ENCODE measurements at places on chromosomes 6 and 20.

DNA sequence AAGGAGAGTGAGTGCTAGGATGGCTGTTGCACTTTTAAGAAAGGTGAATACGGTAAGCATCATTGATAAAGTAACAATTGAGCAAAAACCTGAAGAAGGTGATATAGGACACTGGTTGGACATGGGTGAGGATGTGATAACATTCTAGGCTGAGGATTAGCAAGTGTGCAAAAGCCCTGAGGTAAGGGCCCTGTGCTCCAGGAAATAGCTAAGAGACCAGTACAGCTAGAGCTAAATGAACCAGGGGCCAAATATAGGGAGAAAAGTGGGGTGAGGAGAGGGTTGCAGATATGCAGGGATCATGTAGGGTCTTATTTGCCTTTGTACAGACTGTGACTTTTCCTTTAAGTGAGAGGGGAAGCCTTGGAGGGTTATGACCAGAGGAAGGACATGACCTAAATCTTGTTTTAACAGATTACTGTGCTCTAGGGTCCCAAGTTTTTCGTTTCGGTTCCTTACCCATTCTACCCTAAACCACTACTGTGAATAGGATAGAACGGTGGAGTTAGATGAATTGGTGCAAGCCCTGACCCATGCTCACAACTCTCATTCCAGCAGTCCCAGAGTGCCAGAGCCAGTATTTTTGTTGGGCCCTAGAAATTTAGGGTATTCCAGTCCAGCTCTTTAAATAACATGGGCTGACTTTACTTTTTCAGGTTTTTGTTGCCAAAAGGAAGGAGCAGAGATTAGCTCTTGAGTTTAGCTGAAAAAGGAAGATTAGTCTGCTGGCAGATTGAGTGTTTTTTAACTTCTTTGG lies 10.7 kb downstream of the MAPK14 start:
- no peak for DNase-seq

- no peak for DNase-seq
These were observed at the start of gene LINC00237 for GRCh38 chr20:21106171-21107017. TSS of gene LINC00237 (minus strand) at chr20:21106358.

- DNase-seq = no peak
These were observed 78.8 kb downstream of the TAF4 start for GRCh38 chr20:61986762-61987321.

DNA sequence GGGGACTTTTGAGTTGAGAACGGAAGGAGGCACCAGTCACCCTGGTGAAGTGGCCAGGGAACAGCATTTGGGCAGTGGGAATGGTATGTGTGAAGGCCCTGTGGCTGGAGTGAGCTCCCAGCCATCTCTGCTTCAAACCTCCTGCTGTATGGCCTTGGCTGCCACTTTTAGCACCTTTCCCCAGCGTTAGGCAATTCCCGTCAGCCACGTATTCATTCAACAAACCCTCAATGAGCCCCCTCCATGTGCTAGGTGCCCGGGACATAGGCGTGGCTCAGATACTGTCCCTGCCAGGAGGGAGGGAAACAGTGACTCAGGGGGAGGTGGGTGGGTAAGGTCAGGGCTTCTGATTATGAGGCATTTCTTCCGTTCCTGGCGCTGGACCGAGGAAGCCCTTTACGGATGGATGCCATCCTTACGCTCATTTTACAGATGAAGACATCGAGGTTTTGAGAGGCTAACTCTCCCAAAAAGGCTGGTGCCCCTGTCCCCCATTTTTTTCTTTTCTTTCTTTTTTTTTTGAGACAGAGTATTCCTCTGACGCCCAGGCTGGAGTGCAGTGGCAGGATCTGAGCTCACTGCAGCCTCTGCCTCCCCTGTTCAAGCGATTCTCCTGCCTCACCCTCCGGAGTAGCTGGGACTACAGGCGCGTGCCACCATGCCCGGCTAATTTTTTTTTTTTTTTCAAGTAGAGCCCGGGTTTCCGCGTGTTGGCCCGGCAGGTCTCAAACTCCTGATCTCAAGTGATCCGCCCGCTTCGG lies 37.5 kb downstream of the SRC start:
- no peak for DNase-seq

DNA sequence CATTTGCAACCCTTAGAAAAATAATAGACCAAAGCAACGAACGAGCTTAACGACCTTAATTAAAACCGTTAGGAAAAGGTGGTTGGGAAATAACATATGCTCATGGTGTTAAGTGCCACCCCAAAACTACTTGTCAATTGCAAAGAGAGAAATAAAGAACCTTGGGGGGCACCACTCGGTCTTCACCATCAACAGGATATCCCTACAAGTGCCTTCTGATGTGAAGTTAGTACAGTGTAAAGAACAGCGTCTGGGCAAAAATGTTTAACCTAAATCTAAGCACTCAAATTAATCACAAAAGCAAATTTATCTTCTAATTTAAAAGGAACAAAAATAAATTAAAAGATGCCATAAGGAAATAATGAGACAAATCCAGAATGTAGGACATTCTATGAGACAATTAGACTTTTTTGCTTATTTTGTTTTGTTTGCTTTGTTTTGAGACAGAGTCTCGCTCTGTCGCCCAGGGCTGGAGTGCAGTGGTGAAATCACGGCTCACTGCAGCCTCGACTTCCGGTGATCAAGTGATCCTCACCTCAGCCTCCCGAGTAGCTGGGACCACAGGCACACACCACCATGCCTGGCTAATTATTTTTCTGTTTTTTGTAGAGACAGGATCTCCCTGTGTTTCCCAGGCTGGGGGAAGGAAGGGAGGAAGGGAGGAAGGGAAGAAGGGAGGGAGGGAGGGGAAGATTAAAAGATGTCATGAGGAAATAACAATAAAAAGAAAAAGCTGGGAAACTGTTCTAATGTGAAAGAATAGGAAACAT lies 41.3 kb upstream of the BTN3A2 start:
- no peak for DNase-seq

- DNase-seq = no peak
These were observed 32.8 kb downstream of the TBC1D7 start for GRCh38 chr6:13295576-13295975.

DNA sequence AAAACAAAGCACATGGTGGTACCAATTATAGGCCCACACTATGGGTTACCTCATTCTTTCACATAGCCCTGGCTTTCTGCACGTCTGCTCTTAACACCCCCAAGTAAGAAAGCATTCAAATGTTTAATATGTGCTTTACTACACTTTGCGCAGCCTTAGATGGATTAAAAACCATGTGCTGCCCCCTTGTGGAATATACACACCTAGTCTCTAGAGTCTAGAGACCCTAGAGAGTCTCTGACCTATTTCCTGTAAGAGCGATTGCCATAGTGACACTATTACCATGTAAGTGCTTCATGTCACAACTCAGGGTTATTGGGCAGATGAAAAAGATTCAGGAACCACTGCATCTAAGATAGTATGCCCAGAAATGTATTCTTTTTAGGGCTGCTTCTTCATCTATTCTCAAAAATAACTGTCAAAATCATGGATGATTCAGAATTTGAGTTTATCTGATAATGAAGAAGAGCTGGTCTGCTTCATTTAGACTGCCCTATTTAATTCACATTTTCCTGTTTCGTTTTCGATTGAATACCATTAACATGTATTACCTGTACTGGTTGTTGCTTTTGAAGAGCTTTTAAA lies 186.3 kb downstream of the ADGB start:
- peak; percentile 59 for DNase-seq

GRCh38 chr6:103982574-103982973 lies 877.1 kb downstream of the HACE1 start:
- no peak for DNase-seq

- DNase-seq = no peak
These were observed 126.8 kb upstream of the TMEM170B start for GRCh38 chr6:11410539-11411307.

GRCh38 chr6:109230453-109230852 lies 135.1 kb downstream of the CEP57L1 start:
- no peak for DNase-seq

DNA sequence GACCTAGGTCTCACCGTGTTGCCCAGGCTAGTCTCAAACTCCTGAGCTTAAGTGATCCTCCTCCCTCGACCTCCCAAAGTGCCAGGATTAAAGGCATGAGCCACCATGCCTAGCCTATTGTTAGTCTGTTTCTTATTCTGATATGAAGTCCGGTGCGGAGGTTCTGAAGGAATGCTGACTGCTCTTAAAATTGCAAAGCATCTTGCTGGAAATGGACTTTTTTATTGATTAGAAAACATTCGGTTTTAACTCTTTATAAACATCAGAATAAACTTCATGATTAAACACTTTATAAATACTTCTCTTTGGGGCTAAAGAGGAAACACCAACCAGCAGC lies 3.2 kb downstream of the TNFAIP3 start:
- DNase-seq = no peak

- no peak for DNase-seq
These were observed 38.4 kb upstream of the OCSTAMP start for GRCh38 chr20:46588532-46589511.

DNA sequence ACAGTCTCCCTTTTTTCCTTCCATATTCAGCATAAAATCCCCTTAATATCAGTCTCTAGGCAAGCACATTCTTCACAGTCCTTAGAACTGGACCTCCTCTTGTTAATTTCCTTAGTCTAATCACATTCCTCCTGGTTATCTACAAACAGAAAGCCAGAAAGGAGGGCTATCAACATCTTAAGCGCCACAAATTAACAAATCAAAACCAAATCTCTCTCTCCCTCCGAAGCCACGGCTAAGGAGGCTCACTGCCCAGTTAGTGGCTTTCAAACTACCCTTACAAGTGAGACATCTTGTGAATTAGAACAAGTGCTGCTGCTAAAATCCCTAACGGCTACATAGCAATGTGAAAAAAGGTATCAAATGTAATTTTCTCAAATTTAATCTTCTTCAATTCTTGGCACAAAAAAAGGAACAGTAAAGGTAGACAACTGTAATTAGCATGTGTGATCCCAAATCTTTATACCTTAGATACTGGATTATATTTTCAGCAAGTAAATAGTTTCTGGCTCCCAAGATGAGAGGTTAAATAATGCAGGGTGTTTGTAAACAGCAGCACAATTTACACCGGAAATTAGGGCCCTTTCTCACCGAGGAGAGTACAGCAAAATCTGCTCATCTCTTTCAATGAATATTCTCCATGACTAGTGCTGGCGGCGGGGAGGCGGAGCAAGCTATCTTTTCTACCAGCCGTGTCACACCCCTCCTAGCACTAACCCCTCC lies 1.4 kb upstream of the TRIM39 start:
- peak; percentile 1 for DNase-seq

- no peak for DNase-seq
These were observed 55.4 kb downstream of the MRPL14 start for GRCh38 chr6:44071670-44072451.

GRCh38 chr20:4894981-4895381 lies 106.3 kb downstream of the SLC23A2 start:
- no peak for DNase-seq

DNA sequence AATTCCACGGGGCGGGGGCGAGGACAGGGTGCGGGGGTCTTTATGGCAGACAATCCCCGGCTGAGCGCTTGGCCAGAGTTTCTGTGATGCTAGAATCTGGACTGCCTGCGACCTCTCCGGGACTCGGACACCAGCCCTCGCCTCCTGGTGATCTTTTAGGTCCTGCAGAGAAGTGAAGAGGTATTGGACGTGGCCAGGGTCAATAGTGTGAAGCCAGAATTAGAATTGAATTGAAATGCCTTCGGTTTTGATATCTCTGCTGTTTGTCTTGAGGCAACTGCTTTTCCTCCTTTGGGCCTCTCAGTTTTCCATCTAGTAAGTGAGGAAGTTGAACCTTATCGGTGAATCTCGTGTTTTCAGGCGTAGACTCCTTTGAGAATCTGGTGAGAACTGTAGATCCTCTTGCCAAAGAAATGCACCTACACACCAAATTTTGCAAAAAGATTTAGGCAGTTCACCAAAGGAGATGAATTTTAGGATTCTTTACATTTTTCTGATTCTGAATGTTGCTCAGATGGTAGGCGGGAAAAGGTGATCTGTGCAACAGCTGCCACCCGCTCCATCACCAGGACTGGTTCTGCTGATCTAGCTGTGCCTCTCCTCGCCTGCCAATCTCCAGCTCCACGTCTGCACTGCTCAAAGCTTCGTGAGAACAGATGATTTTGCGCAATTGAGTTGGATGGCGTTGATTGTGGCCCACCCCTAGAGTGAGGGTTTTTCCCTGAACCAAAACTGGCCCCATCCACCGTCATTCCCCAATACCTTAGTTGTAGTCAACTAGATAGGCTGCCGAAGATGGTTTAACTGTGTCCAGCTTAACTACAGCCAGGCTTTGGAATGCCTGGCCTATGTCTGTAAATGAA lies 837 bp upstream of the OSER1 start:
- DNase-seq = no peak
